ENCODE measurements at places on chromosomes 5 and 9.

DNA sequence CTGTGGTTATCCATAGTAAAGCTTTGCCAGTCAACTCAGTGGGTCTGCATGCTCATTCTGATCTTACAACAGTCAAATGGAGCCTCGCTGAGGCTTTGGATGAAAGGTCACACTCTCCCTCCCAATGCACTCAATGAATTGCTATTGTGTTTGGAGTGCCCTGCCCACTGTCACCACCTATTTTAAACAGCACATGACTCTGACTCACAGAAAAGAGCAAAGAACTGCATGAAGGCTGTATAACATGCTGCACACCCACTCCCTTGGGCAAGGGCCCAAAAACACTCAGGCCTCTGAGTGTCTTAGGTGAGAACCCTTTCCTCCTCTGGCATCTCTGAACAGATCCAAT is 118.7 kb upstream of the CCDC112 start:
- peak; percentile 14 for DNase-seq

- no peak for DNase-seq
These were observed 412.2 kb upstream of the SGCD start for GRCh38 chr5:155914766-155915165.

GRCh38 chr5:58922461-58923171 is 339.7 kb downstream of the RAB3C start:
- DNase-seq, result no peak

GRCh38 chr5:96962540-96962991 is 26.7 kb downstream of the LNPEP start:
- no peak for DNase-seq

GRCh38 chr9:34629491-34629808 is 584 bp upstream of the ARID3C start:
- no peak for DNase-seq

DNA sequence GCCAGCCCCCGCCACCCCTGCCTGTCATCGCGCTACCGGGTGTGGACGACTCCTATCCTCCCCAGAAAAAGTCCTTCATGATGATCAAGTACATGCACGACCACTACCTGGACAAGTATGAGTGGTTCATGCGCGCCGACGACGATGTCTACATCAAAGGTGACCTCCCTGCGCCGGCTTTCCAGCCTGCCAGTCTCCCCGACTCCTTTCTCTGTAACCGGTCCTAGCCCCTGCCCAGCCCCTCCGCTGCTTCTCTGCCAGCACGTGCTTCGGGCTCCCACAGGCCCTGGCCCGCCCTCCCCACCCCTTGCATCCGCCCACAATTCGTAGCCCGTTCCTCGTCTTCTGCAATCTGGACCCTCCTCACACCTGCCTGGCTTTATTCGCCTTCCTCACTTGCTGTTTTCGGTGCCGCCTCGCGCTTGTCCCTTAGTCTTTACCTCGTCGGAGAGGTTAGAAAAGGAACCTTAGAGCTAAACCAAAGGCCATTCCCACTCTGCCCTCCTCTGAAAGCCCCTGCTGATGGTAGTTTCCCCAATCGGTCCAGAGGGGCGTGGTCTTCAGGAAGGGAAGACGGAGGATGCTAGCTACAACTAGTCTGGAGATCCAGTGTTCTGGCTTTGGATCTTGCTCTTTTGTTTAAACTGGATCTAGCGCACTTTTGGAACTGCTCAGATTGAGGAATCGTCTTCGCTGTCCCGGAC is 1.4 kb downstream of the CHSY3 start:
- DNase-seq, result peak; percentile 24

All from NCI-H748 treated with DMSO at 0.1 percent for 48 hours (cell line).